ENCODE measurements at places on chromosomes 7 and 10. TPM values are rescaled to one million over a fixed set of nuclear protein-coding genes. Genes with fewer than 3 reads are reported as not detected.

The SLC13A1 gene
- not detected for polyA plus RNA-seq

The AKR1C4 gene
- polyA plus RNA-seq, result not detected

The GET4 gene
- 95.0 TPM for polyA plus RNA-seq

The POM121C gene
- 16.5 TPM for polyA plus RNA-seq

The GBX1 gene
- not detected for polyA plus RNA-seq

GRCh38 chr10:122213364-122213763 is 57.7 kb upstream of the BTBD16 start:
- H3K36me3 ChIP-seq, result peaks cover 26% of the 10 kb centered on the region
- no peak for DNase-seq
- no peaks in the 10 kb centered on the region for H3K27me3 ChIP-seq
- no peaks in the 10 kb centered on the region for H3K4me1 ChIP-seq

- H3K4me1 ChIP-seq, result no peaks in the 10 kb centered on the region
- H3K27me3 ChIP-seq, result no peaks in the 10 kb centered on the region
- peaks cover 32% of the 10 kb centered on the region for H3K36me3 ChIP-seq
- no peak overlapping the region for H3K27ac ChIP-seq
Measured at GRCh38 chr7:127717502-127718339, 65.7 kb downstream of the SND1 start.

- H3K4me1 ChIP-seq, result no peaks in the 10 kb centered on the region
- H3K27me3 ChIP-seq, result no peaks in the 10 kb centered on the region
- no peak overlapping the region for H3K4me3 ChIP-seq
- H3K27ac ChIP-seq, result no peak overlapping the region
- no peak for DNase-seq
Measured at GRCh38 chr10:129887986-129888783, 75.9 kb downstream of the EBF3 start.

DNA sequence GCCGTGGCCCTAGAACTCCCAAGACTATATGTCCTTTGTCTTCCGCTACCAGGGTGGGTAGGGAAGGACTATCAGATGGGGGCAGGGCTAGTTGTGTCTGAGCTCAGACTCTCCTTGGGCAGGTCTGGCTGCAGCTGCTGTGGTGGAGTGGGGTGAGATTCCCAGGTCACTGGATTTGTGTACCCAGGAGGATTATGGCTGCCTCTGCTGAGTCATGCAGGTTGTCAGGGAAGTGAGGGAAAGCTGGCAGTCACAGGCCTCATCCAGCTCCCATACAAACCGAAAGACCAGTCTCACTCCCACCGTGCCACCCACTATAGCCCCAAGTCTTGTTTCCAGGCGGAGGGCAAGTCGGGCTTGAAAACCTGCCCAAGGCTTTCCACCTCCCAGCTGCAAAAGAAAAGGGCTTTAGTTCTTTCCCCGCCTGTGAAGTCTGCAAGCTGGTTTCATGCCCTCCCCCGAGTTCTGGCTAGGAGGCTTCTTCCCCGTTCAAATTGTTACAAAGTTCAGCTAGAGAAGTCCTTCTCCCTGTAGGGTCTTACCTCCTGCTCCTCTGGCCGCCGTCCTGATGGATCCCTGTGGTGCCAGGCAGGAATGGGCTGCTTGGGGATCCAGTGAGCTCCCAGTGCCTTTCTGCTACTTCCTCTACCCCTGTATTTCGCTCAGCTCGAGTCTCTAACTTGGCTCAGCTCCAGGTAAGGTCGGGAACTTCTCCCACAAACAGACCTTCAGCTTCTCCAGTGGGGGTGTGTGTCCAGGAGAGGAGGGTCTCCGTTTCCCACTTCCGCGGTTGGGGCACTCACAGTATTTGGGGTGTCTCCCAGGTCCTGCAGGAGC is 106.8 kb upstream of the FGL2 start:
- H3K4me1 ChIP-seq, result no peaks in the 10 kb centered on the region
- no peaks in the 10 kb centered on the region for H3K36me3 ChIP-seq
- no peak overlapping the region for H3K4me3 ChIP-seq
- no peak for DNase-seq
- no peaks in the 10 kb centered on the region for H3K27me3 ChIP-seq

DNA sequence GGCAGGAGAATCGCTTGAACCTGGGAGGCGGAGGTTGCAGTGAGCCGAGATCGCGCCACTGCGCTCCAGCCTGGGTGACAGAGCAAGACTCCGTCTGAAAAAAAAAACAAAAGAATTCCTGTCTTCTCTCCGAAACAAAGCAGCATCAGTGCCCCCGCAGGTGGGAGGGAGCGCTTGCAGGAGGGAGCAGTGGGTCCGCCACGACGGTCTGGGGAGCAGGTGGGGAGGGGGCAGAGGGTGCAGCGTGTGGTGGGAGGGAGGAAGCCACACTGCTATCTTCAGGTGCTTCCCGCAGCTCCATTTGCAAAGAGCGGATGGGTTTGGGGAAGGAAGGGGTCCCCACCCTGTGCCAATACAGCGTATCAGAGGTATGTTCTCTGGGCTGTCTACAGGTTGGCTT is 31.7 kb downstream of the LIMK1 start:
- peaks cover 10% of the 10 kb centered on the region for H3K36me3 ChIP-seq
- DNase-seq, result peak; percentile 72
- no peaks in the 10 kb centered on the region for H3K4me1 ChIP-seq
- H3K27ac ChIP-seq, result 0 out of 2 replicates have a peak overlapping the region, but pooled peaks have one; percentile 36
- H3K27me3 ChIP-seq, result no peaks in the 10 kb centered on the region
- H3K4me3 ChIP-seq, result no peak overlapping the region

GRCh38 chr7:112908086-112908485 is 117.9 kb upstream of the TMEM168 start:
- no peaks in the 10 kb centered on the region for H3K36me3 ChIP-seq
- H3K4me1 ChIP-seq, result no peaks in the 10 kb centered on the region
- H3K27me3 ChIP-seq, result no peaks in the 10 kb centered on the region
- no peak overlapping the region for H3K4me3 ChIP-seq
- no peak overlapping the region for H3K27ac ChIP-seq

GRCh38 chr7:41476460-41476803 is 226.5 kb downstream of the INHBA start:
- DNase-seq, result no peak
- no peaks in the 10 kb centered on the region for H3K36me3 ChIP-seq
- no peak overlapping the region for H3K4me3 ChIP-seq
- H3K4me1 ChIP-seq, result no peaks in the 10 kb centered on the region
